ENCODE measurements at places on chromosomes 1 and 21.

GRCh38 chr1:59356627-59357026 lies 59.7 kb downstream of the FGGY start:
- DNase-seq, result no peak

GRCh38 chr1:87963556-87963955 lies 634.9 kb downstream of the LMO4 start:
- no peak for DNase-seq

DNA sequence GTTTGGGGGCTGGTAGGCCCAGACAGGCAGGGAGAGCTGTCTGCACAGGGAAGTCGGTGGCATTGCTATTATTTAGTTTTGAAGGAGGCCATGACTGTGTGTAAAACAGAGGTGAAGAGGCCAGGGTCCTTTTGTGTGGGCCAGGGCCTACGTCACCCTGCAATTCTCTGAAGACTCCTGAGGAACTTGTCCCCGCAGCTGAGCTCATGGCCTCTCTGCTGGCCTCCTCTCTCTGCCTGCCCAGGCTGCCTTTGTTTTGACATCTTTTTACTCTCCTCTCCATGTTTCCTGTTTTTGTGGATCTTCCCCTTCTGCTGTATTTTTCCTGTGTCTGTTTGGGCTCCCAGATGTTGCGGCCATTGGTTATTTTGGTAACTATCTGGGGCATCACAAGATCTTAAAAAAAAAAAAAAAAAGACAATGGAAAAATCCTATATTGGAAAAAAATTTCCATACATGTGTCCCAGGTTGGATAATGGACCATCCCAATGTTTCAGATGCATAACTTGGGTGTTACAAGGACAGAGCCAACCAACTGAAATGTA lies 280.7 kb downstream of the RPS6KC1 start:
- no peak for DNase-seq

- no peak for DNase-seq
These were observed 77.9 kb upstream of the TNFSF4 start for GRCh38 chr1:173285048-173285447.

DNA sequence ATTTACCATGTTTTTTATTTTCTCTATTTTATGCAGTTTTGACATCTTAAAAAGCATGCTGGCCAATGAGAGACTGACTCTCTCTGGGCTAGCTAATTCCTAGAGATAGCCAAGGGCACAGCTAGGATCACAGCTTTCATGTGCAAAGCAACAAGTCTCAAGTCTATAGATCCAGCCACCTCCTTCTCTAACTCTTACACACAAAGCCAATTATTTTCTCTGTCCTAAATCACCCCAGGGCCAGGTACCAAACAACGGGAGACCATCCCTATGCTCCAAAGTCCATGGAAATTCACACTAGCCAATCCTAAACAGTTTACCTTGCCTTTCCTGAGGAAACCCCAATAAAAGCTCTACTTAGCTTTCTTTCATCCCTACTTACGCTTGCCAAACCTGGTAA lies 38.0 kb downstream of the ARHGAP29 start:
- DNase-seq, result no peak

GRCh38 chr1:205840146-205840923 lies 9.6 kb downstream of the PM20D1 start:
- no peak for DNase-seq

DNA sequence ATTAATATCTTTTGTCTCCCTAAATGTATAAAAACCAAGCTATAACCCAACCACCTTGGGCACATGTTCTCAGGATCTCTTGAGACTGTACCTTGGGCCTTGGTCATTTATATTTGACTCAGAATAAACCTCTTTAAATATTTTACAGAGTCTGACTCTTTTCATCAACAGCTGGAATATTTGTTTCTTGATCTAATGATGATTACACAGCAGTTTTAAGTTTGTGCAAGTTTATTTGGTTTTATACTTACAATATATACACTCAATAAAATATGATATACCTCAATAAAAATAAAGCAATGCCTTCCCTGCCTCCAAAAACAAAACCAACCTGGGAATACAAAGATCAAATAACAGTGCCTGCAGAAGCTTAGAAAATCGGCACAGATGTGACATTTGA lies 22.0 kb downstream of the LEPR start:
- DNase-seq, result no peak

- DNase-seq, result peak; percentile 20
These were observed at the start of gene MTARC2 for GRCh38 chr1:220748089-220748934. Gene MTARC2, plus strand, starts transcription at chr1:220748322. Its CDS starts 210 bp downstream, at chr1:220748532.

DNA sequence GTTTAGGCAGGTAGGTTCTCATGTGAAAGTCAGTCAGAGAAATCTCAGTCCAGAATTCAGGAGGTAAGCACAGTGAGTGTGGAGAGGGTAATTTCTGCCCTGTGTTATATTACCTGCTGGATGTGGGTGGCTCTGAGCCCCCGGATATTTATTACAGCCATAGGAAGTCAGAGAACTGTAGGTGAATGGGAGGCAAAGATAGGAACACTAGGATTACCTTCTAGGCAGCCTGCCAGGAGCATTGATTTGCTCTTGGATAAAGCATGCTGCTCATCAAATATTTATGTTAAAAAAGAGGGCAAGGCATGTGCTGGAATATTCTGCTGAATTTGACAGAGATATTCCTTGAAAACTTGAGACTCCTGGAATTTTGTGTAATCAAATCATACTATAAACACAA lies 8.5 kb downstream of the GNG12 start:
- no peak for DNase-seq

- no peak for DNase-seq
These were observed 18.5 kb upstream of the GBP3 start for GRCh38 chr1:89041119-89041641.

DNA sequence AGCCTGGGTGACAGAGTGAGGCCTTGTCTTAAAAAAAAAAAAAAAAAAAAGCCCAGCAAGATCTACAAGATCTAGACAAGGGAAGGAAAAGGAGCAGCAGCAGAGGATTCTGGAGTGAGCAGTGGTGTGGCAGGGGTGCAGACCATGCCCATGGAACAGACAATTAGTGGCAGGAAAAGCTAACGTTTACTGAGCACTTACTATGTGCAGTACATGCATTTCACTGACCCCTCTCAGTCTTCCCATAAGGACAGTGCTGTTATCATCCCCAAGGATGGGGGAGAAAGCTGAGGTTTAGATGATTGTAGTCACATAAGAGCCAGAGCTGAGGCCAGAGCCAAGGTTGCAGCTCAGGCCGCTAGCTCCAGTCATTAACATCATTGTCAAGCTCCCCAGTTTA lies 5.9 kb downstream of the PODN start:
- no peak for DNase-seq

DNA sequence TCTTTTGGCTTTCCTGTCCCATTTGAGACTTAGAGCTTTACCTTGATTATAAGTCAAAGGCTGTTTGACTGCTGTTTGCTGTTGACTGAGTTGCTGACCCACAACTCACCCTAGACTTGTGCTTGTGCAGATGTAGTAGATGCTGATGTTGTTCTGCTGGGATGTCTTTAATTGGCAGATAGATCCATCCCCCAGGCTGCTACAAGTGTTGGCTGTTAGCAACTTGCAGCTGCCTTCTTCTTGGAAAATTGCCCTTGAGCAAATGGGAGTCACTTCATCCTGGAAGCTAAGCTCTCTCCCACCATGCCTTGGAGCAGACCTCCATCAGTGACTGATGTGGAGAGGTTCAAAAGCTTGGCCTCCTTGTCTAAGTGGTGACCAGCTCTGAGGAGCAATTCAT lies 139.3 kb upstream of the KIAA0040 start:
- no peak for DNase-seq

- no peak for DNase-seq
These were observed 344.6 kb upstream of the LYPLAL1 start for GRCh38 chr1:218829097-218829496.

GRCh38 chr21:43292041-43292865 lies 123.4 kb downstream of the CRYAA start:
- DNase-seq, result no peak

GRCh38 chr1:98005326-98006010 lies 84.6 kb upstream of the DPYD start:
- DNase-seq, result no peak

DNA sequence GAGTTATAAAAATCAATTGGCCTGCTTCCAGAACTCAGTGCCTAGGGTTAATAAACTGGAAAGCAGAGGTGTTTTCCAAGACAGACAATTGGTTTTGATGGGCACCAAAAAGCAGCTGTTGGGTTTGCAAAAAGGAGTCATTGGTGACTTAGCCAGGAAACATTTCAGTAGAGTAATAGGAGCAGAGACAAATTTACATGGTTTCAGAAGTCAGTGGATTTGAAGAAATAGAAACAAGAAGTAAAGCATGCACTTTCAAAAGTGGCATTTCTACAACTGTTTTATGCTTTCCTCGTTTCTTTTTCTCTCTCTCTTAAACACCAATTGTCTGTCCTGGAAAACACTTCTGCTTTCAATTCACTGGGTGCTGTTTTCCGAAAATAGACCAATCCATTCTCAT lies 87.8 kb downstream of the GLUL start:
- no peak for DNase-seq

GRCh38 chr1:6342056-6342455 lies 51.5 kb downstream of the ACOT7 start:
- no peak for DNase-seq

DNA sequence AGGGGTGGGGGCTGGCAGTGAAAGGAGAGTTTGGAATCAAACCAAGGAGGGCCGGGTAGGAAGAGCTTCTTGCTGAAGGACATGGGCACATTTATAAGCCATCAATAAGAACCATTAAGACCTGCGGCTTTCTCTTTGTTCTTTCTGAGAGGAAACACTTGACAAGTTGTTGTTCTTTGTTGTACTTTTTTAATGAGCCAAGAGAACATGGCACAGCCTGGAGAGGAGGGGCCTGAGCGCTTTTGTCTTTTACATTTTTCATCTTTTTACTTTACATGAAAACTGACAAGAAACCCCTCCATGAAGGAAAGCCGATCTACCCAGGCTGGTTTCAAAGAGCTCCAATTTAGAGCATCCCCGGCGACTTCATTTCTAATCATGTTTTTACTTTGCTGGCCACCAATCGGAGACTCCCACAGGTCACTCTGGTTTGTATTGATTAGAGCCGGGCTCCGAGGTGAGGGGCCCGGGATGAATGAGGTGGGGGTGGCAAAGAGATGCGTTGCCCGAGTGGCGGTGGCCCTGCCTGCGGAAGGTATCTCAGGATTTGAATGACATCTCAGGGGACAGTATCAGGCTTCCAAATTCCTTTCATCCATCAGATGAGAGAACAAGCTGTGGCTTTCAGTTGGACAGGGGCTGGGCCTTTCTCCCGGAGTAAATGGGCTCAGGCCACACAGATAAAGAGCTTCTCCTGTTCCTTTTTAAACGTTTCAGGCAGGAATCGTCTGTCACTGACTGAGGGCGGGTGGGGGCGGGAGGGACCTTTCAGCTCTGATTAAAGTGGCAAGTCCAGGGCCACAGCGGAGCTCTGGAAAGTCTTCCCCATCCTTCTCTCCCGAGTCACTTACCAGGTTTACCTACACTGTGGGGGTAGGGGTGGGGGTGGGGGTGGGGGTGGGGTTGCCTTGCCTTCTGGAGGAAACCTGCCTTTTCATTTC lies 138.8 kb upstream of the ARHGEF16 start:
- DNase-seq, result no peak

GRCh38 chr1:63051886-63052285 lies 268.0 kb downstream of the ATG4C start:
- DNase-seq, result no peak

DNA sequence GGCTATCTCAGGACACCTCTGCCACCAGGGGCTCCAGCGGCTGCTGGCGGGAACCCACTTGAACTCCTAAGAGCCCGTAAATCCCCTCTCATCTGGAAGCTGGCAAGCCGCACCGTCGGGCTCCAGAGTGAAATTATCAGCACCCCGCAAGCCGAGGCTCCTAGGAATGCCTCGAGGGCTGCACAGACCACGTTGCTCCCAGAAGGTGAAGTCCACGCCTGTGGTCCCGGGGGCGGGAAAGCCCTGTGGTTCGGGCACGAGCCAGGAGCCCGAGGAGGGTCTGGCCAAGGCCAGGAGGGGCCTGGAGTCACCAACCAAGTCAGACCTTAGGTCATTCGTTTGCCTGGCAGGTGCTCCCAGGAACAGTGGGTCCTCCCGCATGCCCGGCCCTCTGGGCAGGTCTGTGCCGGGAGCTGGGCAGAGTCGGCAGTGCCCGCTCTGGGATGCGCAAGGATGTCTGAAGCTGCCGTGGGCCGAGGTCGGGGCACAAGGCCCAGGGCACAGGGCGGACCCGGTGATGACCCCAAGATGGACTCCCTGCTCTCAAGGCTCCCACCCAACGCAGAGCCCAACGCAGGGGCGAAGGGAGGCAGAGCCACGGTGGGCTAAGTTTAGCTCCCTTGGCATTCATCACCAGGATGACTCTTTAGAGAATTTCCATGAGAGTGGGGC lies 8.9 kb downstream of the ACTRT2 start:
- no peak for DNase-seq

- peak; percentile 48 for DNase-seq
These were observed 726 bp upstream of the CYB5R1 start for GRCh38 chr1:202967684-202968281.

GRCh38 chr1:246569248-246570238 lies 3.3 kb downstream of the CNST start:
- peak; percentile 13 for DNase-seq

- DNase-seq, result no peak
These were observed 10.5 kb downstream of the AGL start for GRCh38 chr1:99860703-99861102.

- no peak for DNase-seq
These were observed 739.1 kb downstream of the MATN1 start for GRCh38 chr1:29984166-29984861.

- no peak for DNase-seq
These were observed 83.4 kb downstream of the LYST start for GRCh38 chr1:235783148-235783776.

- DNase-seq, result no peak
These were observed 45.7 kb upstream of the ACOT11 start for GRCh38 chr1:54502342-54502741.
